ENCODE measurements at places on chromosomes 12 and 14.

- DNase-seq = no peak
Measured at GRCh38 chr12:96861656-96862055, 45.4 kb upstream of the NEDD1 start.

GRCh38 chr12:63809566-63809965, 29.9 kb downstream of the RXYLT1 start:
- no peak for DNase-seq

- no peak for DNase-seq
Measured at GRCh38 chr12:41032386-41032785, 155.7 kb upstream of the PDZRN4 start.

GRCh38 chr12:42145197-42145549, 499 bp upstream of the GXYLT1 start:
- no peak for DNase-seq

DNA sequence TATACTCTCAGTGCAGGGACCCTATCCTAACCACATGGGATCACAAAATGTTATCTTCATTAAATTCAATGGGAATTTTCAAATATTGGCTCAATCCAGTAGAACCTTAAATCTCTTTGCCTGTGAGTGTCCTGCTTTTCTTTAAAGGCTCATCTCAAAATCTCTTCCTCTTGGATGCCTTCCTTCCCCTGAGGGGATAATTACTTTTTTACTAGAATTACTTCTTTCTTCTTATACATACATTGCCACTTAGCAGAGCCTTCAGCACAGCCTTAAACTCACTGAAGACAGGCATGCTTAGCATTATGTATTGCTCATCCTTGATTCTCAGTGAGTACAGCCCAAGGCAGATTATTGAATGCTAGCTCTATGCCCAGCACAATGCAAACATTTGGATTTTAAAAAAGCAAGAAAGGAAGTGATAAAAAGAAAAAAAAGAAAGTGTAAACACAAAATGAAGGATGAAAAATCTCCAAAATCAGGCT, 1918.0 kb upstream of the FLRT2 start:
- no peak for DNase-seq

GRCh38 chr12:104713444-104713843, 244.6 kb downstream of the SLC41A2 start:
- no peak for DNase-seq

DNA sequence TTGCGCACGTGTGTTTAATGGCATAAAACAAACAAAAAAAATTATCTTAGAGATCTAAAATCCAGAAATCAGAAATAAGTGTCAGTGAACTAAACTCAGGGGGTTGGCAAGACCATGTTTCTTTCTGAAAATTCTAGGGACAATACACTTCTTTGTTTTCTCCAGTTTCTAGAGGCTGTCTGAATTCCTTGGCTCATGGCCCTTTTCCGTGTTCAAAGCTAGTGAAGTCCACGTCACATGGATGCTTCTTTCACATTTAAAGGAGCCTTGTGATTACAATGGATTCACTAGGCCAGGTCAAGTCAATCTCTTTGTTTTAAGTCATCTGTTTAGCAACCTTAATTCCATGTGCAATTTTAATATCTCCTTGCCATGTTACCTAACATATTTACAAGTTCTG, 22.4 kb downstream of the SLCO1B3 start:
- no peak for DNase-seq

- DNase-seq = peak; percentile 88
Measured at GRCh38 chr14:79660053-79660939, 551.0 kb downstream of the DIO2 start.

Measured in NCI-H1694 (cell line).